Dermis blood vessel endothelial cell (primary cell): ENCODE measurements at places on chromosomes 5 and 9. TPM values are rescaled to one million over a fixed set of nuclear protein-coding genes. Genes with fewer than 3 reads are reported as not detected.
A peak's percentile ranks its signal among the peaks of the same experiment; 100 is the strongest.

Gene GPR21
- 0.33 and 0.68 TPM in 2 replicates for total RNA-seq

DNA sequence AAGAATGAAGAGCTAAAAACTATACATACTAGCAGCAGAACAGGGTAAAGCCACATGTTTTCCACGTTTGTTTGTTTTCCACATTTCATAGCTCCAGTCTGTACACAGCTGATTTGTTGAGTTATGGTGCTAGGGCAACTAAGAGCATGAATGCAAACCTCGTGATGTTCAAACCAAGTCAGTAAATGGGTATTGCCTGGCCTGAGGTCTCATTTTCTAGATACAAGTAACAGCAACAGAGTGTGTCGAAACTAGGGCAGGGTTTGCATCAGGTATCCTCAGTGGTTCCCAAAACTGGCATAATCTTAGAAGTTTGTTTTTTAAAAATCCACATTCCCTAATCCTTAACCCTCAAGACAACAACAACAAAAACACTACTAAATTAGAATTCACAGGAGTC lies 89.3 kb downstream of the CEMIP2 start:
- no peak for DNase-seq

DNA sequence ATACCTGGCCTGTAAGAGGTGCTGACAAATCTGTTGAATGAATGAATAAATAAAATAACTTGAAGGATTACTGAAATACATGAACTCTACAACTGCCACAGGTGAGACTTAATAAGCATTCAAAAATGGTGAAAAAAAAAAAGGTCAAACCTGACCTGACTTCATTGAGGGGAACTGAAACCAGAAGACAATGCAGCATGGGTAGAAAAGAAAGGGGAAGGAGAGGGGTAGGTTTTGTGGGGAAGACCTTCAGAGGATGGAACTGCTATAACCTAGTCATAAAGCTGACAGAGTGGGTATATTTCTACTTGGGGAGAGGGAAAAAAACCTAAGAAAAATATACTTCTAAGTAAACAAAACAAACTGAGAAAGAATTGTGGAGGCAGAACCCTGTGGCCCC lies 56.6 kb downstream of the RASEF start:
- no peak for DNase-seq

DNA sequence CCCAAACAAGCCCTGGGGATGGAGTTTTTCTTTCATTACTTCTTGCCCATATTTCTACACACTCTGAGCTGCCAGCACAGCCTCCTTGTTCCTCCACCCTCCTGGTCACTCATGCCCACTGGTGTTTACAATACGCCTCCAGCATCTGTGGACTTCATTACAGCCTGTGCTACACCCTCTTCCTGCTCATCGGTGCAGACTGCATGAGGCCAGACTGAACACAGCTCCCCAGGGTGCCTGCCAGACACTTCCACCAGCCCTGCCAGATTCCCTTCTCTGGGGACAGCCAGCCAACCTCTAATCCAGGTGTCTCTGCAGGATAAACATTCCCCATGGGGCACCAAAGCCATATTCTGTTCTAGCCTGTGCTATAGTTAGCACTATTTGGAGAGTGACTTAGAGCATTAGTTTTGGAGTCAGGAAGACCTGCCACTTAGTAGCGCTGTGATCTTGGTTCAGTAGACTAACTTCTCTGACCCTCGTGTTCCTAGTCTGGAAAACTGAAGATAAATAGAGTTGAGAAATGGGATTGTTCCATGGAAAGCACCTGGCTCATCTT lies 163.8 kb upstream of the KLF4 start:
- DNase-seq, result no peak

DNA sequence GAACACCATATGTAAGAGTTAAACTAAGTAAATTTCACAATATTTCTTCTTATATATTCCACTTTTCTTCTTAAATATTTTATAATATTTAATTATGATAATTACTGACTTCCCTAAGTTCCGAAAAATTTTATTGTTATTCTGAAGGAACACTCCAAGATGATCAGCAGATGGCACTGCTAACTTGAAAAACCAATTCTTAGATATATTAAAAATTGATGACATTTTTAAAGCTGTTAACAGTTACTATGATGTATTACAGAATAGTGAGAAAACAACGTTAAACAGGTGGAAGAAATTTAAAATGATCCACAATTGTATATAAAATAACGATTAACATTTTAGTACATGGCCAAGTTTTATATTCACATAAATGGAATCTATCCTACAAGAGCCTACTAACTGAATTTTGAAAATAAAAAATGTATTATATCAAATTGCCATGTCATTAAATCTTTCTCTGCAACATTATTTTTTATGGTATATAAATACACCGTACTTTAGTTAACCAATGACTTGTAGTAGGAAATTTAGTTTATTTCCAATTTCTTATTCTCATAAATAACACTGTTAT lies 30.1 kb upstream of the MUSK start:
- DNase-seq, result peak; percentile 23

- no peak for DNase-seq
Observed at GRCh38 chr5:92758552-92758951, 822.5 kb downstream of the NR2F1-AS1 start.

Gene GRM6
- not detected in 2 replicates for total RNA-seq

DNA sequence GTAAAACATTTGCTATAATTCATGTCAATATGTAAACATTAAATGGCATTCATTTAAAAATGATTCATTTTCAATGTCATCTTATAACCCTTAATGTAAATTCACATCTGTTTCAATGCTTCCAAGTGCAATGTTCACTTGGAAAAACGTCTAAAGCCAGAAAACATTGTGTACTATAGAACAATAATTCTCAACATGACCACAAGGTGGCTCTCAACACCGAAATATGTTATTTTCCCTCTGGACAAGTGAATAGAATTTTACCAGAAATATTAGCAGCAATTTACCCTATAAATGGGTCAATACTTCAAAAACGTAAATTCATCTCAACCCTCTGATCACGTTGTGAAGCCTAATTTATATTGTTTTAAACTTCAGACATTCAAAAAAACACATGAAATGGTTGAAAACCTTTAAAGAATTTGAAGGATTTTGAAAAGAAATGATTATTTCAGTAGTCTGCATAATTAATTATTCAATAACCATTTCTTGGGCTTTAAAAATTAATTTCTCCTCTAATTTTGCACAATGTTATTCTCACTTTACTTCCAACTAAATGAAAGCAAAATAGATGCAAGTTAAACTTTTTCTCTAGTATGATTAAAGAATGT lies 11.0 kb downstream of the CDH10 start:
- peak; percentile 52 for DNase-seq

DNA sequence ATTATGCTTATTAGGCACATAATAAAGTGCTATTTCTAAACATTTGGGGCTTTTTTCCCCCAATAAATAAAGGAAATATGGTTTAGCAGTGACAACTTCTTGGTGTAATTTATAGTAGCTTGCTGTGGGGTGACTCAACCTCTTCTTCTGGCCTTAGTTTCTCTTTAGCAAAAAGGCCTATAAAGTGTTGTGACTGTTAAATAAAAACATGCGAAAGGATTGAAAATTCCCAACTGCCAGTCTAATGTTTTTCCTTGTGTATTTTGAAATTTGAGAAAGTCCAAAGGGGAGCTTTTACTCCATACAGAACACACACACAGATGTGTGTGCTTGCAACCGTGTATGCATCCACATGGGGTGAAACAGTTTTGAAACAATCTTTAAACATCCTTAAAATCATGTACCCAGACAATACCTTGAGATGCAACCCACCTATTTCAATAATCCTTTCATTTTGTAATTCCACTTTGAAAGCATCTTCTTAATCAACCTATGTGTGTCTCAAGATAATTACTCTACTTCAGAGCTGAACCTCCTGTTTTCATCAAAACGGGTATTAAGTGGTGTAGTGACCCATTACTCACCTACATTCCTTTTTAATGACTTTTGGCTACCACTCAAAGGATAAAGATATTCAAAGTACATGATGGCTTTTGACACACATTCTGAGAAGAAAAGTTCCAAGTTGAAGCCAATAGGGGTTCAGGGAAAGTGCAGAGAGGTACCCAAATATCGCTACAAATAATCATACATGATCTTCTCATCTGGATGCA lies 123.8 kb downstream of the DROSHA start:
- DNase-seq, result peak; percentile 15

- DNase-seq, result no peak
Observed at GRCh38 chr9:136700959-136701667, 11.3 kb upstream of the DIPK1B start.

DNA sequence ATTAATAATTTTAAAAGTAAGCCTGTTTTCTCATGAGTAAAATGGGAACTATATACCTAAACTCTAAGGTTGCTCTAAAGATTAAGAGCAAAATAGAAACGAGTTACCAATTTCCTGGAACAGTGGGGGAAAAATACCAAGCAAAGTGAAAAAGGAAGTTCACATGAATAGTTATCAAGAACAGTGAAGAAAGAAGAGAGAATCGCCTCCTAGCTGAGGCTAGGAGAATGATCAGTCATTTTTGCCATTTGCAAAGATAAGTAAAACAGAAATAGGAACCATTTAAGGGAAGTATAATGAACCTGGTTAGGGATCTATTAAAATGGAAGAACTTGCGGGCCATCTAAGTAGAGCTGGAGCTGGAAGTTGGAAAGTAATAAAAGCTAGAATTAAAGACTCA lies 50.7 kb downstream of the P4HA2 start:
- peak; percentile 18 for DNase-seq
